ENCODE measurements at places on chromosomes 7 and 10.

GRCh38 chr10:100659361-100660098 lies 85.9 kb upstream of the PAX2 start:
- ATAC-seq = no peak

DNA sequence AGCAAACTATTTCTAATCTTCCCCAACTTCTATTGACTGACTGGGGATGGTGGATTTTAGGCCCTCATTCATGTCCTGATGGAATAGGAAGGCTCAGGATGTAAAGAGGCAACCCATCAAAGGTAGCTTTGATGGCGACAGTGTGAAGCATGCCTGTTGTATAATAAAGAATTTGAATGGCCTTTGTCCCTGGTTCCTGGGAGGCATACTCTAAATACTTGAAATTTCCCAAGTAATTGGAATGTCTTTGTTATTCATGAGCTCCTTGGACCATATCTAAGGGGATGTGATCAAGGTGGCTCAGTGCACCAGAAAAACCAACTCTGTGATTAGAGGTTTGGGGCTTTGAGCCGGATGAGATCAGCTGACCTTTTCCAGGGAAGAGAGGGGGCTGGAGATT lies 264.5 kb upstream of the NEBL start:
- ATAC-seq = no peak

DNA sequence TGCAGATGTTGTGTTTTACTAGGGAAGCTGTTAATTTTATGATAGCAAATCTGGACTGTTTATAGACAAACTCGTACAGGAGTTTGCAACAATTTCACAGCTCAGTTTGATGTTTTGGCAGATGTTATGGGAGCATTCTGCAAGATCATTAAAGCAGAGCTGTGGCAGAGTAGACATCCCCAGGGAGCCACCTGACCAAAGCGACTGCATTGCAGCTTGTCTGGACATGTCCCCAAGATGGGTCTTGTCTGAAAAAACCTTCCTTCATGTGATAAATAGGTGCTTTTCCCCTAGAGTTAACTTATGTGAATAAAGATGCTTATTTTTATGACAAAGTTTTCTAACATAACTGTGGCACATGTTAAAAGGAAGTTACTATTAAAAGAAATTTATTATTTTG lies 91.2 kb upstream of the GPR141 start:
- no peak for ATAC-seq

DNA sequence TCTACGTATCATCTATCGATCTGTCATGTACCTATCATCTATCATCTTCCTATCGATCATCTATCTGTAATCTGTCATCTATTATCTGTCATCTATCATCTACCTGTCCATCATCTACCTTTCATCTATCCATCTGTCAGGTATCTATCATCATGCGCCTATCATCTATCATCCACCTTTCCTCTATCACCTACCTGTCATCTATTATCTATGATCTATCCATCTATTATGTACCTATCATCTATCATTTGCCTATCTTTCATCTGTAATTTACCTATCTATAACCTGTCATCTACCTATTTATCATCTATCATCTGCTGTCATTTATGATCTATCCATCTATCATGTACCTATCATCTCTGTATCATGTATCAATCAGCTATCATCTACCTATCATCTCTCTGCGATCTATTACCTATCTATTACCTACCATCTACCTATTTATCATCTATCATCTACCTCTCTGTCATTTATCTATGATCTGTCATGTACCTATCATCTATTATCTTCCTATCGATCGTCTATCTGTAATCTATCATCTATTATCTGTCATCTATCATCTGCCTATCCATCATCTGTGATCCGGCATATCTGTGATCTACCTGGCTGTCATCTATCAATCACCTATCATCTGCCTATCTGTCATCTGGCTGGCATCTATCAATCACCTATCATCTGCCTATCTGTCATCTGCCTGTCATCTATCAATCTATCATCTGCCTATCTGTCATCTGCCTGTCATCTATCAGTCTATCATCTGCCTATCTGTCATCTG lies 1.6 kb upstream of the VIPR2 start:
- no peak for ATAC-seq

DNA sequence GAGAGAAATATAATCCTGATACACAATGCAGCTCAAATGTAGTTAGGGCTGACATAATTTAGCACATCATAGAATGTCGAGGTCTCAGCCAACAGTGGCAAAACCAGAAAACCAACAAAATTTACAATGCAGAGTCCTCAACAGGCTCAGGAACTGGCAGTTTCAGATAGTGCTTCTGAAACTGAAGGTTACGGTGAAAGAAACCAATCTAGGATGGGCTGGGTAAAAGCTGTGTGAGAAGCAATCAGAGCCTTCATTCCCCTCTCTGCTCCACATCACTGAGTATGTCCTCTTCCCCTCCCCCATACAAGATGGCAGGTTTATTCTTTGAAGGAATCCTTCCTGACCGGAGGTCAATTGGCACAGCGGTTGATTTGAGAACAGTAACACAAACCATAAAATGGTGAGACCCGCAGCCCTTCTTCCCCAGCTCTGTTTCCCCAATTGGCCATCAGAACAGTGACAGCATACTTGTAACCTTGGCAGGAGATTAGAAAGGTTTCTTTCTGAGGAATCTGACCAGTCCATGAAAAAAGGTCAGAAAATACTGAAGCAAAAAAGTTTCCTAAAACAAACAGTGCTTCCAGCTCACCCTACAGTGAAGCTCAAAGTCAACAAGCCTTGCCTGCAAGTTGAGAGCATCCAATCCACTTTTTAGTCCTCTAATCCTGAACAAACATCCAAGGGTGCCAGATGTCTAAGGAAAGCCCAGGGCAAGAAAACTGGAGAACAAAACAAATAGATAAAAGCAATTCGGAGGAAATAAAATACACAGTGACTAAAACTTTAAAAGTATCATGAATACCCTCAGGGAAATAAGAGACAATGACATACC lies 53.9 kb upstream of the IL6 start:
- ATAC-seq = no peak

GRCh38 chr10:44297963-44298362 lies 86.9 kb downstream of the CXCL12 start:
- no peak for ATAC-seq

GRCh38 chr7:92652536-92652935 lies 62.3 kb upstream of the FAM133B start:
- peak; percentile 42 for ATAC-seq

DNA sequence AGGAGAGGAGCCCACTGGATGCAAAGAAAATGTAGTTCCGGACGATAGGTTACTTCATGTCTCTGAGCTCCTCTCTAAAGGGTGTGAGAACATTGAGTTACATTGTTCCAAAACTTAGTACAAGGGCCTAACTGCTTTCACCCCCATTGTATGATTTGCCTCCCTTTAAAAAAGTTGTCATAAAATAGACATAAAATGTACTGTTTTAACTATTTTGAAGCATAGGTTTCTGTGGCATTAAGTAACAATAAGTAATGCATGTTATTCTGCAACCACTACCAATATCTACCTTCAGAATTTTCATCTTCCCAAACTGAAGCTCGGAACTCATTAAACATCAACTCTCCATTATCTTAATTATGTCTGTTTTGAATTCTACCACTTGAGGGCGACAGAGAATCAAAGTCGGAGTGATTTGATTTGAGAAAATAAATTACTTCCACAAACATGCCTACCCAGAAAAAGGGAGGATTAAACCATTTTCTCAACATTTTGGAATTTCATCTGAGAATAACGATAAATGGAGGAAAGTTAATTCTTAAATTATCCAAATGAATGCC lies 2.7 kb downstream of the IGFBP1 start:
- ATAC-seq = no peak

GRCh38 chr10:359762-360161 lies 224.5 kb downstream of the ZMYND11 start:
- ATAC-seq = no peak

- ATAC-seq = no peak
Observed at GRCh38 chr7:115952832-115953231, 77.7 kb downstream of the TFEC start.

- ATAC-seq = no peak
Observed at GRCh38 chr10:12703813-12704212, 297.7 kb downstream of the CCDC3 start.

DNA sequence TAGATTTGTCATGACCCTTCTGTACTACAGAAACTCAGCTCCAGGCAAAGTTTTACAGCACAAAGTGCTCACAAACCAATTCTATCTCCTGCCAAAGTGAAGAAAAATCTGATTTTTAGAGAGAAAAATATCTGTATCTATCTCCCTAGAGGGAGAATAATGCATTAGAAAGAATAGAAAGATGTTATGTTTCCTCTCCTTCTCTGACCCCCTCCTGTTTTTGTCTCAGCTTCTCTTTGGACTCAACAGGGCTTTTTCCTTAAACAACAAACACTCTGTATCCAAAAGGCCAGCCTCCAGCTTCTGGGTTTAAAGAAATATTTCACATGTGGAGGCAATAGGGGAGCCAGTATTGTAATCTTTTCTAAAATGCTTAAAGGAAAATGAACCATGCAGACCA lies 627.4 kb downstream of the REEP3 start:
- ATAC-seq = no peak

- no peak for ATAC-seq
Observed at GRCh38 chr10:37700886-37701780, 156.3 kb downstream of the ZNF248 start.

DNA sequence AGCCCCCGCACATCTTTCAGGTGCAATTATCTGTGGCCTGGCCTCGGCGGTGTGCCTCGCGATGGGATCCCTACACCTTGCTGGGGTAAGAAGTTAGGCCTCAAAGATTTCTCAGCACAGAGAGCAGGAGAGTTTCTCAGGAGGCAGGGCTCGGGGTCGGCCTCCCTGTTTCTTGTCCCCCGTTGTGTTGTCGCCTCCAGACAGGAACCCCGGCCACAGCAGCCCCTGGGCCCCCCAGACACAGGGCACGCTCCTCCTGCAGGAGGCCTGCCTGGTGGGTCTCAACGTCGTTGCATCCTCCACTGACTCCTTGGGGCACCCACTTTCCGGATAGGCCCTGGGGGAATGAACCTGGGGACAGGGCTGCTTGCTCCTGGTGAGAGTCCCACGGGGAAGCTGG lies 229.1 kb upstream of the SHH start:
- ATAC-seq = no peak

- ATAC-seq = no peak
Observed at GRCh38 chr7:93964813-93965212, 39.3 kb downstream of the BET1 start.

- ATAC-seq = no peak
Observed at GRCh38 chr10:131960631-131961046, 21.1 kb downstream of the BNIP3 start.

- no peak for ATAC-seq
Observed at GRCh38 chr7:92639966-92640365, 49.8 kb upstream of the FAM133B start.

GRCh38 chr7:33334349-33334748 lies 205.0 kb downstream of the BBS9 start:
- no peak for ATAC-seq

- no peak for ATAC-seq
Observed at GRCh38 chr10:35555962-35556930, 48.9 kb upstream of the GJD4 start.

DNA sequence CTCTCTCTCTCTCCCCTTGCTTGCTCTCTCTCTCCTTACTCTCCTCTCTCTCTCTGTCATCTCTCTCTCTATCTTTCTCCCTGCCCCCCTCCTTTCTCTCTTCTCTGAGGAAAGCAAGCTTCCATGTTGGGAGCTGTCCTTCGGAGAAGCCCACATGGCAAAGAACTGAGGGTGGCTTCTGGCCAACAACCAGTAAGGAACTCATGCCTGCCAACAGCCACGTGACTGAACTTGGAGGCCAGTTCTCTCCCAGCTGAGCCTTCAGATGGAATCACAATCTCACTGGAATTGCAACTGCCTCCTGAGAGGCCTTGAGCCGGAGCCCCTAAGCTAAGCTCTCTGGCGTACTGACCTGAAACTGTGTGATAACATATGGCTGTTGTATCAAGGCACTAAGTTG lies 12.0 kb upstream of the DHTKD1 start:
- ATAC-seq = no peak

DNA sequence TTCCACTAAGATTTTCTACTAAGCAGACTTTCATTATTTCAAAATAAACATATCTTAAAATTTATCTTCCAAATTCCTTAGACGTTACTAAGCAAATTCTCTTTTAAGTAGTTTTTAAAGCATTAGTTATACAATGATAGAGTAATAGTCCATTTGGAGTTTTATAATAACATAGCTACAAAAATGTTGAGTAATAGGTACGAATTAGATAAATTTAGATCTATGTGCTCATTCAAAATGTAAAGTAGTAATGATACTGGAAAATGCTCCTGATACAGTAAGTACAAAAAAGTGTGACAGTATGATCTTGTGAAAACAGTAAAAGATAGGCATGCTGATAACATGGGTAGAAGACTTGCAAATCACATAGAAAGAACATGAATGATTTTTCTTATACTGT lies 4.5 kb downstream of the DMTF1 start:
- ATAC-seq = no peak

- ATAC-seq = no peak
Observed at GRCh38 chr10:113162960-113163359, 212.9 kb downstream of the TCF7L2 start.

DNA sequence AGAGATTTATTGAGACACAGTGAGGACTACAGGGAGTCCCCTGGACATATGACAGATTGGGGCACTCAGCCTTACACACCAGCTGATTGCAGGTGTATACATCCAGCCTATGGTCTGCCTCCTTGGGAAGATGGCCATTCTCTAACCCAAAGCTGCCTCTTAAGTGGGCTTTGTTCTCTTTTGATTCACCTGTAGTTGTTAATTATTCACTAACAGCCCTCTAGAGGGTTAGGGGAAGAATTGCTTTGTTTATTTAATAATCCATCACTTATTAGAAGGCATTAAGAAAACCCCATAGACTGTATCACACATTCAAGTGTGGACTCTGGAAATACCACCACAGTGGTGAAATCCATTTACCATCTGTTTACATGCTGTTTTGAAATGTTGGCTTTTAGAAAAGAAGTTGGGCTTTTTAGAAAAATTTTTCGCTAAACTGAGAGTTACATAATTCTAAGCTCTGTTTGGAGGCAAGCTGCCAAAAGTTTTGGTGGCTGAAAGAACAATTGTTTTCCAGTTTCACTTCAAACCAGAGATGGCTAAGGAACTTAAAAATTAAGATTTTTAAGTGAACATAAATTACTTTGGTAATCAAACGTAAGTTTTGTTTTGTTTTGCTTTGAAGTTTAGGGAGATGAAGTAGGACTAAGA lies 379.1 kb downstream of the ADRA2A start:
- no peak for ATAC-seq

DNA sequence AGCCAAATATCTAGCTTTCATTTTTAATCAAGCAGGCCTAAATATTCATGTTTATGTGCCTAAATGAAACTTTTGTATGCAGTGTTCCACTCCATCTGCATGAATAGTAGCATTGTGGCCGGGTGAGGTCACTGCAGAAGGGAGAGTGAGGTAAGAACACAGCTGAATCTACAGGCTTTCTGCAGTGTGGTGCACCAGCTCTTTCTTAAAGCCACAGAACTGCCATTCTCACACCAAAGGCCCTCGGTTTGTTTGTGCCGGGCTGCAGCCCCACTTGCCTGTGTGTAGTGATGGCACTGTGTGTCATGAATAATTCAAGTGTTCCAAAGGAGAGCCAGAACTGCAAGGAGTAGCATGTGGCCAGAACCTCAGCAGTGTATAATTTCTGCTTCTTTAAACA lies 204.1 kb downstream of the TRIL start:
- no peak for ATAC-seq
